ENCODE measurements at places on chromosomes 16 and 17.
A peak's percentile ranks its signal among the peaks of the same experiment; 100 is the strongest.

GRCh38 chr17:71111934-71112333, 942.6 kb downstream of the KCNJ2 start:
- no peak for DNase-seq

DNA sequence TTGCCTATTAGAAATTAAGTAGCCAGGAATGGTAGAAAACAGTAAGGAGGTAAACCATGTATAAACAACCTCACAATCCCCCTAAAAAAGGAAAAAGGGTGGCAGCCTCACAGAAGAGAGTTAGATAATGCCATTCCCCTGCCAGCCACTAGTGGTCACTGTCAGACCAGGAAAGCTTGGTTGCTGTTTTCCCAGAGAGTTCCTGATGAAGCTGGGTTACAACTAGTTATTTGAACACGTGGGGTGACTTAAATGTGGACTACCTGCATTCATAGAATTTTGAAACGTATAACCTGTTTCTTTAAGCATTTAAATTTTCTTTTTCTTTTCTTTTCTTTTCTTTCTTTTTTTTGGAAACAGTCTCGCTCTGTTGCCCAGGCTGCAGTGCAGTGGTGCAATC, 5.8 kb downstream of the GPRC5C start:
- DNase-seq = peak; percentile 60

DNA sequence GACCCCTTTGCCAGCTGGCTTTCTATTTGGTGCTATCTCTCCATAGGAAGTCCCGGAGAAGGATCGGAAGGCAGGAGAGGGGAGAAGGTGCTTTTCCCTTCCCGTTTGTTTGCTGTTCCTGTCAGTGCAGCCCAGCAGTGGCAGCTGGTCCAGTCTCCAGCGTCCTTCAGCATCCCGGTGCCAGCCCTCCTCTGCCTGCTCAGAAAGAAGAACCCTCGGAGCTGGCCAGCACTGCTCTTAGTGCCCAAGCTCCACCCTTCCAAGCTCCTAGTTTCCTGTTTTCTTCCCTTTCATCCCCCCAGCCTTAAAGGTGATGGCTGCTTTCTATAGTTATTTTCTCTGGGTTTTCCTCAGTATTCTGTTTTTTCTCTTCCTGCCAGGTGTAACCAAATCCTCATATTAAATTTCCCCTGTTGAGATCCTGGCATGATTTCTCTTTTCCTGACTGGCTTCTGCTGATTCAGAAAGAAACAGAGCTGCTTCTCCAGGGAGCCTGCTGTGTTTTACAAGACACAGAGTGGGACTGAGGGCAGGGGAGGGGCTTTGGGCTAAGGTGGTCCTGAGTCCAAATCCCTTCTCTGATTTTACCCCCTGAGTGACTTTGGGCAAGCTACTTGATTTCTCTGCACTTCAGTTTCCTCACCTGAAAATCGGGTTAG, 186.8 kb downstream of the COPRS start:
- no peak for DNase-seq

DNA sequence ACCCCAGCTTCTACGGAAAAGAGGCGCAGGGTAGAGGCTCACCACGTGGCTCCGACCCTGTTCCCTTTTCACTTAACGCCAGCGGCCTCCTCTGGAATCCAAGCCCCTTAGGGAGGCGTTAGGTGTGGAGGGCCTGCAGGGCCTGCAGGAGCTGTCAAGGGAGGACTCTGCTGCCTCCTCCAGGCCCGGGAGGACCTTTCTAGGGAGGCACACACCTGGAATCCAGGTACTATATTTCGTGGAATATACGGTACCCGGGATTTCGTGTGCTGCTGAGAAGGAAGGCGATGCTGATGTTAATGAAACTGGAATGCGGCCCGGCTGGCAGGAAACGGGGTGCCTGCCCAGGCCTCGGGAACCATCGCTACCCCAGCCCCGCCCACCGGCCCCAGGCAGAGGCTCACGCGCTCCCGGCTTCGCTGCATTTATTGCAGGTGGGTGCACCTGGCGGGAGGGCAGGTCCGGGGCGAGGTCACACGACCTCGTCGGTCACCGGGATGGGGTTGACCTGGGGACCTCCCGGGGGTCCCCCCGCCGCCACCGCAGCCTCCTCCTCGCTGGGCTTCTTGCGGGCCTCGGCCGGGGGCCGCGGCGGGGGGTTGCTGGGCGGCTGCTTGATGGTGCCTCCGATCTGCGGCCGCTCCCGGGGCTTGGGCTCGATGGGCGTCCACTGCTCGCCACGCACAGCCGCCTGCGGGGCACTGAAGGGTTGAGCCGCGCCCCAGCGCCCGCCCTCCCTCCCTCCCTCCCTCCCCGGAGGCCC, 4.7 kb downstream of the IL17C start:
- DNase-seq = no peak

DNA sequence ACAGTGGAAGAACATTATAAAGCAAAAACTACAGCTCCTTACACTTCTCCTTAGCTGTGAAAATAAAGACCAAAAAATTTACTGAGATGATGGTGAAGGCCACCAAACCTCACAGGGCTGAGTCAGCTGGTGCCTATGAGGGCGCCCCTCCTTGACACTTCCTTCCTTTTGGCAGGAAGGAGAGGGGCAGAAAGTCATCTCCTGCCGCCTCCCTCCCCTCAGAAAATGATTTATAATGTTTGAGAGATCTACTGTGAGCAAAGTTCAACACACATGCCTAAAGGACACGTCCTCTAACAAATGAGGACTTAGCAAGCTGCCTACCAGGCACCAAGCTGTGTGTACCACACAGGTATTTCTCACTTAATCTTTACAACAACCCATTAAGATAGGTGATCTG, 245.7 kb downstream of the PRKCA start:
- no peak for DNase-seq

DNA sequence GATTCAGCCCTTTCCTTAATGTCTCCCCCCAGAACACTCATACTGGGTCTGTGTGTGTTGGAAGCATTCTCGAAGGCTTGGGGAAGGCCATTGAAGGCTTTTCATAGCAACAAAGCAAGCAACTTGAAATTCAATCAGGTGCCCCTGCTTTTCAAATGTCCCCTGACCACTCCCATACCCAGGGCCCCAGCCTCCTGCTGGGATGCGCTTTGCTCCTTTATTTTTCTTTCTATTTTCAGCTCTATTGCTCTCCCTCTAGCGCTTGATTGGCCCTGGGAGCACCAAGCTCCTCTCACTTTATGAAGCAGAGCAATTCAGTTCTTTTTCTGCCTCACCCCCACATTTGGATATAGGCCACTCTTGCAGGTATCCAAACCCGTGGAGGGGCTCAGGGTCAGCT, 92.0 kb downstream of the WSCD1 start:
- DNase-seq = no peak

DNA sequence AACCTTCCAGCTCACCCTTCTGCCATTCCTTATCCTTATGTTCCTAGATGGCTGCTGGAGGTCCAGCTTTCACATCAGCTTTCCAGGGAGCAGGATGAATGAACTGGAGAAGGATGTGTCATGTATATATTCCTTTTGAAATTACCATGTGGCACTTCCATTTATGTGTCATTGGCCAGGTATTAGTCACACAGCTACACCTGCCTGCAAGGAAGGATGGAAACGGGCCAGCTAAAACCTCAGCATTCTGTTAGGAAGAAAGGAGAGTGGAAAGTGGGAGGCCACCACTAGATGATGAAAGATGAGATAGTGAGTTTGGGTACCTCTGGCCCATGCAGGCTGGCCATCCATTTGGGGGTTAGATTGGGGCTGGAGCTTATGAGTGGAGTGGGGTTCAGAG, 67.5 kb downstream of the KSR1 start:
- no peak for DNase-seq

DNA sequence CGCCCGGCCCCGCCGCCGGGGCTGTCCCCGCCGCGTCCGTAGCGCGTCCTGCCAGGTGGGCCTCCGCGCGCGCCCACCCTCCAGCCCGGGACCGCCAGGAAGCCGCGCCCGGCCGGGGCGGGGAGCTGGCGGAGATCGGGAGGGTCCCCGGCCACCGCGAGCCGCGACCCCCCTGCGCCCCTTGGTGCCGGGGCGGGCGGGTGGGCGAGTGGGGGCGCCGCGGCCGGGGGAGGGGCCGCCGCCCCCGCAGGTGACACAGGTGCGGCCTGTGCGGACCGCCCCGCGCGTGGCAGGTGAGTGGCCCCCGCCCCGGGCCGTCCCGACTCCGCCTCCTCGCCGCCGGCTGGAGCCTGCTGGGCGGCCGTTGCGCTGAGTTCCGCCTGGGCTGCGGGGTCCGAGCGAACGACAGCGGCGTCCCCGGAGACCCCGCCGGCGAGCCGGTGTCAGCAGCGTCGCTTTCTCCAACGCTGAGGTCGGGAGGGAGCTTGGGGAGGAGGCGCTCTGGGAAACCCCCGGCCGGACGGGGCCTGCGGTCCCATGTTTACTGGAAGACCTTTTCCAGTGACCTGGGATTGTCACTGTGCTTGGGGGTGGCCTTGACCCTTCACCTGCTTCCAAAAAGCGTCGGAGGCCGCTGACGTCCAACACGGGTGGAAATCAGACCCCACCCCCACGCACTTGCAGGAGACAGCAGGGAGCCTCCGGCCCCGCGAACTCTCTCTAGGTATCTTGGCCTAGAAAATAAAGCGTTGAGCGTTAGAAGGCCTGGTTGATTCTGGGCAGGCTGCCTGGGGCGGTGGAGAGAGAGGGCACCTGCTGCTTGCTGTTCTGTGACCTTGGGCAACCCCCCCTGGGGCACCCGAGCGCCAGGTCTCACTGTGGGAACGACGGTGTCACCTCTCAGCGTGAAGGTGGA, 542 bp downstream of the KLHL36 start:
- peak; percentile 95 for DNase-seq

DNA sequence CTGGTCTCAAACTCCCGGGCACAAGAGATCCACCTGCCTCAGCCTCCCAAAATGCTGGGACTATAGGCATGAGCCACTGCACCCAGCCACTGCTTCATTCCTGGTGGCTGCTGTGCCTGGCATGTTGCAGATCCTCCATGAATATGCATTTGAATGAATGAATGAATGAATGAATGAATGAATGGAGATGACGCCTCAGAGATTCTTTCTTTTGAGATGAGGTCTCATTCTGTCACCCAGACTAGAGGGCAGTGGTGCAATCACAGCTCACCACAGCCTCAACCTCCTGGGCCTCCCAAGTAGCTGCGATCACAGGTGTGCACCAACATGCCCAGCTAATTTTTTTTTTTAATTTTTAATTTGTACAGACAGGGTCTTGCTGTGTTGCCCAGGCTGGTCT, 5.2 kb downstream of the SPN start:
- no peak for DNase-seq

- no peak for DNase-seq
These were observed 257.9 kb upstream of the RBFOX1 start for GRCh38 chr16:7074715-7075114.

DNA sequence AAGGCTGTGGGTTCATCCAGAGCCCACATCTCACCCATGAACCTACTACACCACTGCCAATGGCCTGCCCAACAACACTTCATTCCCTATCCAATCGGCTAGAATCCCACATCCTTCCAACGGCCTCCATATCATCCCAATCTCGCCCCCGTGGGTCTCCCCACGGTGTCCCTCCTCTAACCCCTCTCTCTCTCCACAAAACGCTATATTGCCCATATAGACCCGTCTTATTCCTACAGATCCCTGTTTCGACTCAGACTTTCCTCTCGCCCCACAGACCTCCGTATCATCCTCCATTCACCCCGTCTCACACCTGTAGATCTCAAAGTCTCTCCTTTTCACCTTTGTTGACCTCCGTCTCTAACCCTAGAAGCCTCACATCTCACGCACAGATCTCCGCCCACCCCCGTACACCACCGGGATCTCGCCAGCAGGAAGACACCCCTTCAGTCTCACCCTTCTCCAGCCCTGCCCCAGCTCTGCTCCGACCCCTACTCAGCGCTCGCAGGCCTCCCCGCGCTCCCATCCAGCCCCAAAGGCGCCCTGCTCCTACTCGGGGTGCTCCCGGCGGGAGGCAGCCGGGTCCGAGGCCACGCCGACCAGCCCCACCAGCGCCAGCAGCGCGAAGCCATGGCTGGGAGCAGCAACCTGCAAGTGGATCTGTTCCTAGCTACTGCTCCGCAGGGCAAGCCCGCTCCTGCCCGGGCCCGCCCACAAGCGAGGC, at the start of gene FDXR:
TSS of gene FDXR (minus strand) at position 682 of the 724 bp plus-strand sequence. CDS start at position 632, 50 bp downstream.
- DNase-seq = no peak

DNA sequence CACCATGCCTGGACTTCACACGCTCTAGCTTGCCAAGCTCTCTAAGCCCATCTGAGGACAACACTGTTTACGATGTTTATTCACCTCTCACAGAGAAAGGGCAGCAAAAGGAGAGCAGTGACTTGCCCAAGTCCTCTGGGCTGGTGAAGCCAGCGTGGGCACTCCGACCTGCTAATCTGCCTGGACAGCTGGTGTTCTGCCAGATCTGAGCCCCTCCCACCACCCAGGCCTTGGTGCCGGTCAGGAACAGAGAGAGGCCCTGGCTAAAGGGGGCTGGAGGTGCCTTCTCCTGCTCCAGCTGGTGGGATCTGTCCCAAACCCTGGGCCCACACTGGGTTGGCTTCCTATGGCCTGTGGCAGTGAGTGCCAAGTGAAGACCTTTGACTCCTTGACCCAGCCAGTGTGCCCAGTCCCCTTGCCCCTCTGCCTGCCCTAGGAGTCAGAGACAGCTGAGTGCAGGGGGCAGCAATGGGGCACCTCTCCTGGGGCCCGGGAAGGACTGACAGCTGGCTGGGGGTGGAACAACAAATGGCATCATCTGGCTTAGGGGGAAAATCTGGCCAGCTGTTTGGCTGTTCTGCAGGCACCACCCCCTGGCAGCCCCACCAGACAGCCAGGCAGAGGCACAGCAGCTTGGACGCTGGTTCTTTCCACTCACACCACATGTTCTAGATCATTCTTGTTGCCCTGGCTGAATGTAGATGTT, 1.8 kb upstream of the SLC4A1 start:
- DNase-seq = no peak

- DNase-seq = no peak
These were observed 50.0 kb downstream of the USP10 start for GRCh38 chr16:84749815-84750214.

DNA sequence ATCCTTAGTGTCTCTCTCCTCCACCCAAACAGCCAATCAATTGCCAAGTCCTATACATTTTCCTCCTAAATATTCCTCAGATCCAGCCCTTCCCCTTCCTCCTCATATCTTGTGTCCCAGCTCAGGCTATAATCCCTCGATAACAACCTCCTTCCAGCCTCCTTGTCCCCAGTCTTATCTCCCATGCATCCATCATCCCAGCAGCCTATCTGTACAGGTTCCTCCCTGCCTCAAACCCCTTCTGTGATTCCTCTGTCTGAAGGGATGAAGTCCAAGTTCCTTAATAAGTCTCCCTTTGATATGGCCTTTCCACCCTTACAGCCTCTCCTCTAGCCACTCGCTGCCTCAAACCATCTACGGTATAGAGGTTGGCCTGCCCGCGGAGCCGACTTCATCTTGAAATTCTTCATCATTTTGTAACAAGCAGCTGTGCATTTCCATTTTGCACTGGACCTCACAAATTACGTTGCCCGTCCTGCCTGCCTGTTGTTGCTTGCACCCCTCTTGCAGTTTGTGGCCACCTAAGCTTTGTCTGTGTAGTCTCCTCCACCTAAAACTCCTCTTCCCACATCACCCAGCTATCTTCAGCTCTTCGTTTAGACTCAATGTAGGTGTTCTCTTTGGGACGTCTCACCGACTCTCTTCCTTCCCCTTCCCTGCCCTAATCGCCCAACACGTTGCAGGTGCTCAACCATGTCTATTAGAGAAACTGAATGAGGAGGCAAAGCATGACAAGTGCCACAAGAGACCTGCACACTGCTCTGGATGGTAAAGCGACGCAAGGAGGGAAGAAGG, 786 bp upstream of the CDK5RAP3 start:
- no peak for DNase-seq
